Naive thymus-derived CD8-positive, alpha-beta T cell (primary cell): ENCODE measurements at places on chromosomes 13 and 19. TPM values are rescaled to one million over a fixed set of nuclear protein-coding genes. Genes with fewer than 3 reads are reported as not detected.

GRCh38 chr13:40920826-40921225, 98.3 kb downstream of the ELF1 start:
- DNase-seq: no peak

DNA sequence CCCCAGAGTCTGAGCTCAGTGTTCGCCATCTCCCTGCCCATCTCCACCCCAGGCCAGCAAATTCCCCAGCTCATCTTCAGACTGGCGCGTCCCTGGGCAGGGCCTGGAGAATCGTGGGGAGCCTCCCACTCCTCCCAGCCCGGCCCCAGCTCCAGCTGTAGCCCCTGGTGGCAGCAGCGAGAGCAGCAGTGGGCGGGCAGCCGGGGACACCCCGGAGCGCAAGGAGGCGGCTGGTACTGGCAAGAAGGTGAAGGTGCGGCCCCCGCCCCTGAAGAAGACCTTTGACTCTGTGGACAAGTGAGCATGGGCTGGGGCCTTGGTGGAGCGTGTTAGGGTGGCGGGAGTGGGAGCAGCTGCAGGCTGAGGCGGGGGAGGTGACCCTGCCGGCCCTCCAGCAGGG, 8.4 kb upstream of the PRR19 start:
- no peak for DNase-seq

GRCh38 chr19:33406521-33407139, 33.1 kb downstream of the CEBPG start:
- peak; percentile 65 for DNase-seq

GRCh38 chr19:40013991-40014390, 17.1 kb downstream of the ZNF546 start:
- DNase-seq: no peak

- DNase-seq: no peak
Measured at GRCh38 chr13:104593693-104594092, 1527.5 kb upstream of the SLC10A2 start.

DNA sequence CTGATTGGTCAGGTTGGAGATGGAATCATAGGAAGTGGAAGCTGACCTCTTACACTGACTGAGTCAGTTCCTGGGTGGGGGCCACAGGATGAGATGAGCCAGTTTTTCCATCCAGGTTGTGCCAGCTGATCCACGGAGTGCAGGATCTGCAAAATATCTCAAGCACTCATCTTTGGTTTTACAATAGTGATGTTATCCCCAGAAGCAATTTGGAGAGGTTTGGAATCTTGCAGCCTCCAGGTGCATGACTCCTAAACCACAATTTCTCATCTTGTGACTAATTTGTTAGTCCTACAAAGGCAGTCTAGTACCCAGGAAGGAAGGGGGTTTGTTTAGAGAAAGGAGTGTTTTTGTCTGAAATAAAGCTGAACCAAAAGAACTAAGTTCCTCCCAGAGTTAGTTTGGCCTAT, 212.8 kb downstream of the SLITRK6 start:
- DNase-seq: no peak

DNA sequence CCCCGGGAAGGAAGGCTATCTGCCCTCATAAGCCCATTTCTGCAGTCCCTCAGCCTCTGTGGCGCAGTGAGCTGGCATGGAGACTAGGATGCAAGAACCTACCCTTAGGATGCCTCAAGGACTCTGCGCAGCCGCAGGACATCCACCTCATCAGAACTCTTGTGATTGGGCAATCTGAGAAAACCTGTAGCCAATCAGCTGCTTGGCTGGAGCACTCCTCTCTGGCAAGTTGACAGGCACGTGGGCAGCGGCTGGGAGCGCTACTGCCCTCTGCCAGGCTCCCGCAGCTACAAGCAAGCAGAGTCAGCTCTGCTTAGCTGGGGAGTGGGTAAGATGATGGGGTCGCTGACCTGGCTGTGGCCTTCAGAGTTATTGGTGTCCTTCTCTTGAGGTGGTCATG, 1.5 kb upstream of the ECSIT start:
- DNase-seq: peak; percentile 7

GRCh38 chr19:3403489-3404323, 37.3 kb downstream of the NFIC start:
- no peak for DNase-seq

DNA sequence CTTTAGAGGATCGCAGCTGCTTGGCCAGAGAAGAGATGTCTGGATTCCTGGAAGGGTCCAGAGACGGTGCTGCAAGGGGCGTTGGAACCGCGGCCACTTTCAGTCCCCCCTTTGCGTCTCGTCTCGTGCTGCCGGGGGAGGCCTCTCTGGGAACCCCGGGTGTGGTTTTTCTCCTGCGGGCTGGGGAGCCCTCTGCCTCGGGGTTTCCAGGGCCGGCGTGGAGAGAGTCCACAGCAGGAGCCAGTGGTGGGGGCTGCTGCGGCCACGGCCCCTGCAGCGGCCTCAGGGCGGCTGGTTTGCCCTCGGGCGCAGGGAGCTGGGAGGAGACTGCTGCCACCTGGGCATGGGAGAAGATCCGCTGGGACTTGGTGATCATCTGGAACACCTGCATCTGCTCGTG, 28.5 kb downstream of the ZNF541 start:
- no peak for DNase-seq

ALG5 gene
- 61.9 TPM for polyA plus RNA-seq

LENG1 gene
- polyA plus RNA-seq: 9.3 TPM
